Stimulated activated CD4-positive, alpha-beta T cell treated with anti-CD3 and anti-CD28 coated beads, Interleukin-1b, Interleukin-23, amount 100 ng/mL, for 1 hour (primary cell): ENCODE measurements at places on chromosomes 7 and 10.

GRCh38 chr10:22978287-22978686 lies 50.4 kb downstream of the ARMC3 start:
- DNase-seq = no peak

- no peak for DNase-seq
Observed at GRCh38 chr7:47570649-47571050, 11.3 kb downstream of the TNS3 start.

- no peak for DNase-seq
Observed at GRCh38 chr7:84238596-84238995, 44.0 kb upstream of the SEMA3A start.

DNA sequence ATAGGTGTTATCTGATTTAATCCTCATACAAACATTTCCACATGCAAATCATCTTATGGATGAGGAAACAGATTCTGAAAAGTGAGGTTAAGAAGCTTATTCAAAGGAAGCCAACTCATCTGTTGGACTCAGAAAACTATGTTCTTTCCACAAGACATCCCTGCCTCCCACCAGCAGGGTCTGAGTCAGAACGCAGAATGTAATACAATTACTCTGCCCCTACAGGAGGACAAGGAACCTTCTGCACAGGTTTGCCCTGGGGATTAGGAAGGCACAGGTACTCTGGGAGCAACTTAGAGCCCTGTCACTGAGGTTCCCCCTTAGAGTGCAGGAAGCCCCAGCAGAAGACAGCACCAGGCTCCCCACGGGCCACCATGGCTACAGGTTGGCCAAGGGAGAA lies 255.7 kb downstream of the TNS3 start:
- DNase-seq = no peak

DNA sequence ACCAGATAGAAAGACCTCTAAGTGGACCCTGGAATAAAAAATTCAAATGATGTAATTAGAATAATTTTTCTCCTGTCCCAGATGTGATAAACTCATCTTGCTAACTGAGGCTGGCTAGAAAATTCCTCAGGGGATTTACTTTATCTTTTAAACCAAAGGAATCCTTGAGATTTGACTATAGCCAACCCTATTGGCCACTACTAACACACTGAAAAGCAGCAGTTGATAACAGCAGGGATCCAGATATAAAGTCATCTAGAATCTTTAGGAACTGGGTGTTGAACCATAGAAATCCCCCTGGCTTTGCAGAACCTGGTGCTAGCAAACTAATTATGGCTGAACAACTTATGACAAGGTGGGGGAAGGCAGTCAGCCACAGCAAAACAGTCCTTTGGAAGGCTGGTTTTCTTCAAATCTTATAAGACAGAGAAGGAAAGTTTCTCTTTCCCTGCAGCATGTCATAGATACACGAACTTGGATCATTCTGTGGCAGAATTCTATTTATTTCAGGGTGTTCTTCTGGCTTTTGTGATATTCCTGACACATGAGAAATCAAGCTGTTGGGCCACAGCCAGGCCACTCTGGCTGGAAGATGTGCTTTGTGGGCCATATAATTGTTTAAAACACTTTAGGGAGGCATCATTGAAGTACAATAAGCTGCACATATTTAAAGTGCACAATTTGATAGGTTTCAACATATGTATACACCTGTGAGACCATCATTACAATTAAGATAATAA lies 643.6 kb downstream of the SORCS3 start:
- DNase-seq = no peak

DNA sequence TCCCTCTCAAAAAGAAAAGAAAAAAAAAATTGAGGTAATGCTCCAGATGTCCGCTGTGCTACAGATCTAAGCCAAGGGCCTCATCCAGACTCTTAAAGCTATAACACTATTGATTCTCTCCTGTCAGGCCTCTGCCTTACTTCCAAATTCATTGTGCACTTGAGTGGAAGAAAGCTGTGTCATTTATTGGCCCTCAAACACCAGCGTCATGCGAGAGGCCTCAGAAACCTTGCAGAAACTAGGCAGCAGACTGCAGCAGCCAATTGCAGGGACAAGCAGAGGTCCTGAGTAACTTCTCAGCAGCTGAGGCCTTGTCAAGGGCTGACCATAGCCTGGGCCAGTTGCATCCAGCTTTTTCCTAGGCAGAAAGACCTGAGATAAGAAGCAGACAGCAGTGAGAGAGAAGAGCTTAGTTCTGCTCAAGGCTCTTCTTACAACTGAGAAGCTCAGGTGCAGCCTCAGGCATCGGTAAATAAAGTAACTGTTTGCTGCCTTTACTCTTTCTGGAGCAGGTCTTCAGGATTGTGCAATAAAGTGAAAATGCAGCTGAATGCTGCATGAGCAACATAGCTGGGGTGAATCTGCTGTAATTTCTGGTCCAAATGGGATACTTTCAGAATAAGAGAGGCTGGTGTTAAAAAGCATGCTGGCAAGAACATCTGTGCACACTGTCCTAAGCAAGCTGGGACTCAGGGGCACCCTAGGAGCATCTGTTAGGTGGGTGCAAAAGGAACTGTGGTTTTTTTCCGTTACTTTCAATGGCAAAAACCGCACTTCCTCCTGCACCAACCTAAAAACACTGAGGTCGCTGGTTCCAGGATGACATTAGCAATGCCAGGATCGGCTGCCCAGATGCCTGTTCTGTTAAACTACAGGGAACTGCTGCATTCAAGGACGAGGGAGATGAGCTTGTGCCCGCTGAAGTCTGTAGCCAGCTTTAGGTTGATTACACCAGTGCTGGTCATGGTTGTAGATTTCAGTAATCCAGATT lies 181.8 kb upstream of the PFKP start:
- DNase-seq = no peak

GRCh38 chr10:8071006-8071405 lies 16.5 kb downstream of the GATA3 start:
- no peak for DNase-seq

- no peak for DNase-seq
Observed at GRCh38 chr7:30459591-30460245, 18.9 kb downstream of the NOD1 start.

GRCh38 chr10:129683519-129683918 lies 216.5 kb downstream of the MGMT start:
- no peak for DNase-seq

- no peak for DNase-seq
Observed at GRCh38 chr7:15889507-15889906, 203.0 kb upstream of the MEOX2 start.

DNA sequence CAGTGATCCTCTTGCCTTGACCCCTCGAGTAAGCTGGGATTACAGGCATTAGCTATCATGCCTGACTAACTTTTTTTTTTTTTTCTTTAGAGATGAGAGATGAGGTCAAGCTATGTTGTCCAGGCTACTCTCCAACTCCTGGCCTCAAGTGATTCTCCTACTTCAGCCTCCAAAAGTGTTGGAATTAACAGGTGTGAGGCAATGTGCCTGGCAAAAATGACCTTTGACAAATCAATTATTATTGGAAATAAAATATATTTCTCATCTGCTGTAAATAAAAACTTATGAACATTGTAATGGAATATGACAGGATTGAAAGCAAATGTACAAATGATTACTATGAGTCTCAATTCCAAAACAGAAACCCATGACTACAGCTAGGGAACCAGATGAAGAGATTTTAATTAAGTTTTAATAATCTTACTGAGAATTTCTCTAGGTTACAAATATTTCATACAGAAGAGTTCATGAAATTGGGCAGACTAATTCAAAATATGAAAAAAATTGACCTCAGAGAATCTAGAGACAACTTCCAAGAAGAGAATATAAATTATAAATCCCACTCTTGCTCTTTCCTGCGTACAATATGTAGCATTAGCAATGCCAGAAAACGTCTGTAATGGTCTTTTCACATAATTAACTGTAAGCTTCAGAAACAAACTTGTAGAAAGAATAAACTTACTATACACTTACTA lies 414.7 kb downstream of the DGKB start:
- DNase-seq = no peak

- DNase-seq = no peak
Observed at GRCh38 chr7:84200859-84201258, 6.3 kb upstream of the SEMA3A start.

DNA sequence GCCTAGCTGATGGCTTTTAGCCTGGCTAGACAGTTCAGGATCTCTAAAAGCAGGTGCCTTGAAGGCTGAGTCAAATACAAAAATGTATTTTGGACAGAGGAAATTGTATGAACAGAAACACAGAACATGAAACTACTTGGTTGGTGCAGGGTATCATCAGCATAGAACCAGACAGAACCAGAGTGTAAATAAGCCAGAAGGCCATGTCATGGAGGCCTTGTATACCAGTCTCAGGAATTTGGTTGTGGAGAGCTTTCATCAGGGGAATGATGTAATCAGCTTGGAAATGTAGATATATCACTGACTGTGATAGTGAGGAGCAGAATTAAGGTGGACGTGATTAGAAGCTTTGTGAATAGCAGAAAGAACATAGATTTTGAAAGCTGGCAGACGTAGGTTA lies 82.9 kb downstream of the CFTR start:
- DNase-seq = no peak

DNA sequence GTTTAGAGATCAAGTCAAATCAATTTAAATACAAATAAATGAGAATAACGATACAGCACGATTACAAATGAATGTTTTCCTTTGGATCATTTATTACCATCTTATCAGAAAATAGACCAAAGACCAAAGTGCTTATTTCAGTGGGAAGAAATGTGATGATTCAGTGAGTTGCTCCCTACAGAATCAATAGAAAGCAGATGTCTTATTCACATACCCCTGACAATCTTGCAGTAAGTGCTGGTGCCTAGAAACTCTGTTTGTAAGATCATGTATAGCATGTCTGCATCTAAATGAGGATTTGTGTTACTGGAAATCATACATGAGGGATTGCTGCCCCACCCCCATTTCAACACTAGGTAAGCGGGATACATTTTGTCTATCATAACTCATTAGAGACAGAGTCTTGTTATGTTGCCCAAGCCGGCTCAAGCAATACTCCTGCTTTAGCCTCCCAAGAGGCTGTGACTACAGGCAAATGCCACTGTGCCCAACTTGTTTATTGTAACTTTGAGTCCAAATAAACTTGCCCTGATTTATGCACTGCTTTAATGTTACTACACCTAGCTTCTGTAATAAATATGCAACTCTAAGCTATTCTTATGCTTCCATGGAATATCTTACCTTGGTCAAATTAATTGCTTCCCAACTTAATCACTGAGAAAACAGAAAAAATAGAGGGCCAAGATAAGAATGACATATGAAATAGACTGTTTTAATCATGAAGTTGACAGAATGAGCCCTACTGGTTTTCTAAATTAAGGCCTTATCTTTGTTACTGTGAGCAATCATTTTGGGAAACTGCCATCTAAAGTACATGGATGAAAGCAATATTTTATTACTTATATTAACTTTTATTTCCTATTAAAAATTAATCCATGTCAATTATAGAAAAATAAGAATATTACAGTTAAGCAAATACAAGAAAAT lies 82.5 kb downstream of the AHR start:
- DNase-seq = no peak

DNA sequence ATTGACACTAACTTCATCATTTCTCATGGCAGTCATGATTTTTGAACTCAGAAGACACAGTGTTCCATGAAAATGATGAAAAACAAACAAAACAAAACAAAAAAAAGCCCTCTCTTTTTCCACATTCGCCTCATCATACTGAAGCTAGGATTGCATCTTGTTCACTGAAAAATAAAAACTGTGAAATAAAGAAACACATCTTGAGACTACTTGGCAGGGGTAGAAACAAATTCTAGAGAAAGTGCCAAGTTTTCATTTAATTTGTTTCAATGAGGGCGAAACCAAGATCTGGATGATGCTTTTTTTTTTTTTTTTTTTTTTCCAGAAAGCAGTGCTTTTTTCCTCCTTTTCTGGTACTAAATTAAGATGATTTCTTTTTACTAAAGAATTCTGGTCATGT lies 350.4 kb upstream of the ETV1 start:
- no peak for DNase-seq

DNA sequence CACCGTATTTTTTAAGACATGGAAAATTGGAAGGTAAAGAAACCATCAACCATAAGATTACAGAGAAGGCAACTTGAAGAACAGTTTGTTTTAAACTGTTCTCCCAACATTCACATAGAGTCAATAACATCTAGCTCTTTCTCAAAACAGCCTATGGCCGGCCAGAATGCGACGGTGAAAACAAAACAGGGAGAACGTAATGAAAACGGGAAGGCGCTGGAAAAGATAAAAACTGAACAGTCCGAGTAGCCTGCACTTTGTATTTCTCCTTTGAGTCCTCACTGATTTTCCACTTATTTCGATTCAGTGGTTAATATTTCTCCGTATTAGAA lies 637 bp downstream of the MICU1 start:
- DNase-seq = no peak

DNA sequence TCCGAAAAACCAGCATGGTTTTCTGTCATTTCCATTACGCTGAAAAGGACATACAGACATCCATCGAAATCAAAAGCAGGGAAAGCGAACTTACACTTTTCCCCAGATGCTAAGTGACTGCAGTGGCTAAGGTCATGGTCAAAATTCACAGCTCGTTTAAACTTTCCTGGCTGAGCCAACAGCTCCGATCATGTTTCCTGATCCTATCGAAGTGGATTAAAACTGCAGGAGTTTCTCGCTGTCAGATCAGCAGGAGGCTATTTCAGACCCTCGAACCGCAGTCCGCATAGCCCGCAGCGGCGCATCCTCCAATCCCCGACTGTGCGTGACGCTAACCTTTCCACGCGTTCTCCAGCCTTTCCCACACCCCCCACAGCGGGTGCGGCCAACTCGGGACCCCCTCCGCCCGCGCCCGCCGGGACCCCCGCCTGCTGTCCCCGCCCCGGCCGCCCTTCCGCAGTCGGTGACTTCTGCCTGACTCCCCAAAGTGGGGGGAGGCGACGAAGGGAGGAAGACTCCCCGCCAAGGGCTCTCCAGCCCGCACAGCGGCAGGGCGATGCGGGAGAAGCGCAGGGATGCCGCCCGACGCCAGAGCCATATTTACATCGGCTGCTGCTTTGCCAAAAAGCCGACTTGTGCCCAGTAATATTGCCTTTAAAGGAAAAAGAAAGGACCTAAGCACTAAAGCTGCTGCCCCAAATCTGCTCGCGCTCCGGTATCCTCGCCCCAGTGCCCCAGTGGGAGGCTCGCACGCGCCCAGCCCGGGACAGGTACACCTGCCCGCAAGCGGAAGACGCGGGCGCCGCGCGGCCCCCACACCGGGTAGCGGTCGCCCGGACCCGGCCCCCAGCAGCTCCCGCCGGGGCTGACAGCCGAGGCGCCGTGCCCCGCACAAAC lies 1.2 kb downstream of the PIP4K2A start:
- no peak for DNase-seq

- DNase-seq = no peak
Observed at GRCh38 chr10:95785942-95786669, 30.1 kb downstream of the ENTPD1 start.

DNA sequence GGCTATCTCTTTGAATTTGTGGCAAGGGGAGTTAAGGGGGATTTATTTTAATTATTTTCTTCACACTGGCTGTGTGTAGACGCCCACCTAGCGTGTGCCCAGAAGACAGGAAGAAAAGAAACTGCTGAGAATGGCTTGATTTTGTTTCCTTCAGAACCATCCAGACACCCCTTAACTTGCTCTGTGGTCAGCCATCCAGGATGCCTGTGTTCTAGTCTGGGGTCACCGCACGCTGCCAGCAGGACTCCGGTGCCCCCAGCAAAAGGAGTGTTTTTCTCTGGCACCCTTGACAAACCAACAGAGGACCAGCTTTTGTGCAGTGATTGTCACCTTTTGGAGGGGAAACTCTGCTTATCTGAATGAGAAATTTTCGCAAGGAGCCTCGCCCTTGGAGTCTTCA lies 5.3 kb downstream of the DDC start:
- DNase-seq = no peak
